ENCODE measurements at places on chromosomes 7 and 10. TPM values are rescaled to one million over a fixed set of nuclear protein-coding genes. Genes with fewer than 3 reads are reported as not detected.

- DNase-seq: no peak
Observed at GRCh38 chr10:12490963-12491362, 141.6 kb downstream of the CAMK1D start.

DNA sequence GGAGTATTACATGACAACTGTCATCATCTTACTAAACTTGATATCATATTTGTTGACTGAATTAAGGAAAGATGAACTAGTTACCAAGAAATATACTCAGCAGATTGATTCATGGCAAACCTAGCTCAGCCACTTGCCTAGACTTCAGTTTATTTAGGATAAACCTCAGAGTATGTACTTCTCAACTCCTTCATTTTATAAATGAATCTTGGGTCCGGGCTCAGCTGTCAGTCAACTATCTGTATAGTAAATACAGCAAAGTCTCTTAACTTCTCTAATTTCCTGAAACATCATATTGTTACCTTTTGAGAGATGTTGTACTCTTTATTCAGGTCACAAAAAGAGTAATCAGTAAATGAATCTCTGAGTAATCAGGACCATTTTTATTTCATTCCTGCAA, 211.0 kb upstream of the KLF14 start:
- no peak for DNase-seq

GRCh38 chr7:103934508-103934907, 55.0 kb downstream of the RELN start:
- DNase-seq: no peak

GRCh38 chr7:80816806-80817205, 102.0 kb downstream of the SEMA3C start:
- DNase-seq: no peak

Gene ZNF488
- 3.6 TPM for polyA plus RNA-seq

Gene SEMA4G
- polyA plus RNA-seq: 12.9 TPM

Gene PNLIPRP1
- polyA plus RNA-seq: not detected

Gene CPN1
- polyA plus RNA-seq: not detected

Gene SLC18A3
- polyA plus RNA-seq: not detected

Gene YWHAG
- polyA plus RNA-seq: 178 TPM

Gene WNT2
- polyA plus RNA-seq: 2.9 TPM

Measured in muscle of leg (tissue), 16 donors.